Activated CD4-positive, alpha-beta T cell treated with anti-CD3 and anti-CD28 coated beads for 48 hours (primary cell): ENCODE measurements at places on chromosomes 2 and 18.
A peak's percentile ranks its signal among the peaks of the same experiment; 100 is the strongest.

GRCh38 chr2:158128168-158128973 is 26.7 kb downstream of the UPP2 start:
- no peak for DNase-seq

DNA sequence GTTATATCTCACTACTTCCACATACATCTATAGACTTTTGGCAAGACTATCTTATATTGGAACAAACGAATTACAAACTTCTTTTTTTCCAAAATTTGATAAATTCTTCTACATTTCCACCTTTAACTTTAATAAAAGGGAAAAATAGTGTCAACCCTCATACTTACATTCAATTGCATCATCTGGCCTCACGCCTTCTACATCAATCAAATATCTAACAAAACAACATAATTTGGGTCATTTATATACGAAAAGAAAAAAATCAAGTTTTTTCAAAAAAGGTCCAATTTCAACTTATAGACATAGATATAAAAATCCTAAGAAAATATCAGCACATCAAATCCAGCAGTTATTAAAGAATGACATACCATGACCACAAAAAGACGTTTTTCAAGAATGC is 12.9 kb downstream of the DUSP11 start:
- DNase-seq: no peak

- peak; percentile 25 for DNase-seq
Observed at GRCh38 chr2:218223046-218223445, 6.1 kb downstream of the ARPC2 start.

DNA sequence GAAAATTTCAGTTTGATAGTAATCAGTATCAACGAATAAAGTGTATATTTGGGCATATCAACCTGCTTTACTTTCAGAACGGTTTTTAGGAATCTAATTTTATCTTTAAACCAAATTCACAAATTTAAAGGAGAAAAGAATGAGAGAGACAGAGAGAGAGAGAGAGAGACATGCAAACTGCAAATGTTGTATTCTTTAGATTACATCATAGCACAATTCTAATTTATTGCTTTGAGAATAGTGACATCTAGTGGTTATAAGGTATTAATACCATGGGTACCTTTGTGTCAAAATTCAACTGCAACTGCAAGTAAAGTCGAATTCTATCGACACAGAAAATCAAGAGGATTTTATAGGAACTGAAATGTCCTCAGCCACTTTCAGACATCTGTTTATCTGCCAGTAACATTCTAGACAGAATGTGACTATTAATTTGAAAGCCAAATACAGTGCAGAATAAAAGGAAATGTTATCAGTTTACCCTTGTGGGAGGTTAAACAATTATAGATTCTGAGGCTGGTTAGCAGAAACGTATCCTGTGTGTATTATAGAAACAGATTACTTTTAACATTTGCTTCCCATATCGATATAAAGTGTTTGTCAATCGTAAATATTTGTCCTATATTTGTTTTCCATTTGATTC is 529.8 kb upstream of the VRK2 start:
- no peak for DNase-seq

GRCh38 chr2:235024191-235024860 is 72.5 kb downstream of the SH3BP4 start:
- DNase-seq: no peak

DNA sequence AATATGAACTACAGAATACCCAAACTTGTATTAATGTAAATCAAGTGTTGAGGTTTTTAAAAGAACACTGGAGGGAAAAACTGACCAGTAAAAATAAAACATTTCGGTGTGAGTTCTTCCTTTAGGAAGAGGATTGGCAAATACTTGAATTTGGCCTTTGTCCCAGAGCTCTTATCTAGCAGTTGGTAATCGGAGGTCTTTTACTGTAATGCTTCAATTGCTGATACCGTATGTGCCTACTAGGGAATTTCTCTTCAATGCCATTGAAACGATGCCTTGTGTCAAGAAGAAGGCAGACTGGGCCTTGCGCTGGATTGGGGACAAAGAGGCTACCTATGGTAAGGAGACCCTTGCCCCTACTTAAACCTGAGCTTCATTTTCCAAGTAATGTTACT is 4.1 kb downstream of the RRM2 start:
- no peak for DNase-seq
